Liver (tissue), 10 donors: ENCODE measurements at places on chromosomes 12 and 14. TPM values are rescaled to one million over a fixed set of nuclear protein-coding genes. Genes with fewer than 3 reads are reported as not detected.

MORN3 gene
- 0.08 TPM for total RNA-seq

PHC1 gene
- 7.6 TPM for total RNA-seq

SYCP3 gene
- 0.17 TPM for total RNA-seq

PRH2 gene
- total RNA-seq = 0.42 TPM

ZDHHC22 gene
- not detected for total RNA-seq

GZMB gene
- total RNA-seq = 0.17 TPM

PTGER2 gene
- 1.9 TPM for total RNA-seq

FOXG1 gene
- total RNA-seq = not detected

GDF3 gene
- not detected for total RNA-seq

KLRF2 gene
- not detected for total RNA-seq

TRAF3 gene
- total RNA-seq = 7.1 TPM

PAH gene
- total RNA-seq = 696 TPM

BIN2 gene
- 6.0 TPM for total RNA-seq

ERBB3 gene
- 69.0 TPM for total RNA-seq

GTF2A1 gene
- total RNA-seq = 13.6 TPM

RFX4 gene
- total RNA-seq = not detected

TAS2R50 gene
- 7.8 TPM for total RNA-seq

AMN gene
- total RNA-seq = 51.2 TPM

UNC119B gene
- 24.8 TPM for total RNA-seq

LRP1-AS gene
- not detected for total RNA-seq

DHRS4L2 gene
- total RNA-seq = 16.7 TPM

C14orf39 gene
- not detected for total RNA-seq

EIF2S3B gene
- total RNA-seq = 0.25 TPM

HOXC4 gene
- not detected for total RNA-seq

NANOG gene
- total RNA-seq = 0.17 TPM

C1R gene
- 211 TPM for total RNA-seq

KRT7 gene
- 0.37 TPM for total RNA-seq

LRP1 gene
- total RNA-seq = 151 TPM

C1QL4 gene
- total RNA-seq = not detected

DIABLO gene
- 27.4 TPM for total RNA-seq

CD163L1 gene
- total RNA-seq = 8.4 TPM

PLEKHA5 gene
- total RNA-seq = 23.8 TPM

CLEC9A gene
- total RNA-seq = 0.14 TPM

PIP4P1 gene
- 14.6 TPM for total RNA-seq

KRT72 gene
- total RNA-seq = not detected

TMCC3 gene
- 2.3 TPM for total RNA-seq
